Brain microvascular endothelial cell (primary cell): ENCODE measurements at places on chromosomes 1 and 21.

DNA sequence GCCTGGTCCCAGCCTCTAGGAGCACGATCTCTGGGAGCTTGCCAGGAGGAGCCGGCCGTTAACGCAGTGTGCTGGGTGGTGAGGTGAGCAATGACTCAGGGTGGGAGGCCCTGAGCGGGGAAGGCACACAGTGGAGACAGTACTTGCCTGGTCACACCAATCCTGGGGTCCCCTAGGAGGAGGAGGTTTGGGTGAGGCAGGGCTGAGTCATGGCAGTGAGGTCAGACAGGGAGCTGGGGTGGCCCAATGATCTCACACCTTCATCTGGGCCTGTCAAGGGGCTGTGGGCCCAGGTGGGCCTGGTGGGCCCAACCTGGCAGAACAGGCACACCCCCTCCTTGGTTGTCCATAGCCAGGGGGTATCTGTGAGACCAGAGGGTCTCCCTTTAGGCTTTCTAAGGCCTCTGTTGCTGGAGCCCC, 8.6 kb upstream of the EDN2 start:
- peak; percentile 91 for DNase-seq

GRCh38 chr1:33343539-33343938, 22.6 kb upstream of the A3GALT2 start:
- DNase-seq = peak; percentile 47

DNA sequence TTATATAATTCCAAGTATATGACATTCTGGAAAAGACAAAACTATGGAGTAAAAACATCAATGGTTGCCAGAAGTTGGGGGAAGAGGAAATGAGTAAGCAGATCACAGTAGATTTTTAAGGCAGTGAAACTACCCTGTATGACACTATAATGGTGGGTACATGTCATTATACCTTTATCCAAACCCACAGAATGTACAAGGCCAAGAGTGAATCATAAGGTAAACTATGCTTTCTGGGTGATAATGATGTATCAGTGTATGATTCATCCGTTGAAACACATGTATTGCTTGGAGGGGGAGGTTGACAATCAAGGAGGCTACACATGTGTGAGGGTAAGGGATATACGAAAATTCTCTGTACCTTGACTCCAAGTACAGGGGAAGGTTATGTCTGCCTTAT, 862.7 kb downstream of the PLA2G4A start:
- DNase-seq = peak; percentile 67

GRCh38 chr1:197438010-197438790, 170.1 kb downstream of the CRB1 start:
- DNase-seq = no peak

GRCh38 chr1:199741586-199741985, 285.9 kb upstream of the NR5A2 start:
- DNase-seq = no peak

GRCh38 chr1:243459059-243459458, 203.2 kb downstream of the SDCCAG8 start:
- DNase-seq = no peak

GRCh38 chr1:74811436-74812179, 78.7 kb downstream of the TYW3 start:
- DNase-seq = no peak

GRCh38 chr1:157785248-157785647, 8.3 kb upstream of the FCRL2 start:
- DNase-seq = no peak

- DNase-seq = peak; percentile 99
These were observed at the start of gene USP16 for GRCh38 chr21:29024474-29025327. TSS of gene USP16 (plus strand) at chr21:29024668. CDS start at chr21:29027914, 3,246 bp downstream.

GRCh38 chr1:183114441-183114840, 71.6 kb upstream of the LAMC2 start:
- no peak for DNase-seq

GRCh38 chr21:20999659-21000058, 1.4 kb downstream of the NCAM2 start:
- DNase-seq = peak; percentile 27

GRCh38 chr1:43492826-43493225, 37.9 kb upstream of the PTPRF start:
- no peak for DNase-seq

GRCh38 chr1:52057255-52057654, 1.2 kb downstream of the BTF3L4 start:
- no peak for DNase-seq

- no peak for DNase-seq
These were observed 896 bp downstream of the LYSMD1 start for GRCh38 chr1:151164732-151165280.

DNA sequence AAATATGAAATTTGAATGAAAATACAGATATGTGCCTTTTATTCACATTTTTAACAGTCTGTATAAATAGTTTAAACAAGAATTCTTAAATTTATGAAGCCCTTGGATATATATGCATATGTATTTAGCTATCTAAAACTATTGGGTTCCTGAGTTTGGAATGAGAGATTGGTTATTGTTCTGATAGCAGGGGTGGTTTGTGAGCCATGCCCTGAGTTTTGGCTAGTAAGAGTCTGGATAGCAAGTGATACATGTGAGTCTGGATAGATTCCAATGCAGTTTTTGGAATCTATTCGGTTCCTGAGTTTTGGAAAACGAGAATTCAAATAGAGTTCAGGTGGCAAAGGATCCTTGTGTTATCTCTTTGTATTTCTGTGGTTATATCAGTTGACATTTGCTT, 2.8 kb downstream of the MAN1A2 start:
- no peak for DNase-seq

- DNase-seq = no peak
These were observed 8.7 kb upstream of the UMODL1 start for GRCh38 chr21:42062236-42063022.

DNA sequence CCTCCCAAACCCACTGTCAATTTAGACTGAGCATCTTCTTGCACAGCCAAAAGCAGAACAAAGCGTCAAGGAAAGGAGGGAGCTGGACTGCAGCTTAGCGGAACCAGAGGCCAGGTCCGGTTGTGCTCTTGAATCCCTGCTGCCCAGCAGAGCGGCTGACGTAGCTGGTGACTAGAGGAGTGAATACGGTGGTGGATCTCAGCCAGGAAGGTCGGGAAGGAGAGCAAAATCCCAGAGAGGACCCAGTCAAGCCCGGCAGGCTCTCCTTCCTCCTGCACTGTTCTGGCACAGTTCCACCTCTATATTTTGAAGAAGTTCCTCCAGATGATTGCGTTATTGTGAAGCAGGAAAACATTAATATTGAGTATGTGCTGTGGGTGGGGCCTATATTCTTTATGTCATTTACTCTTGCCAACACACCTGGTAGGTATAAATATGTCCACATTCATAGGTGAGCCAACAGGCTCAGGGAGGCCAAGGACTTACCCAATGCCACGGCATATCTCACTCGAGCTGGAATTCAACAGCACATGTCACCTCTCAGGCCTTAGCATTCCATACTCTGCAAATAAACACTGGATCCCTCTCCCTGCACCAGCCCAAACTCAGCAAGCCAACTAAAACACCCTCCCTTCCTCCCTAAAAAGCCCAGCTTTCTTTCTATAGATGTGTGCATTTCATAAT, 23.6 kb upstream of the ABCB10 start:
- no peak for DNase-seq

DNA sequence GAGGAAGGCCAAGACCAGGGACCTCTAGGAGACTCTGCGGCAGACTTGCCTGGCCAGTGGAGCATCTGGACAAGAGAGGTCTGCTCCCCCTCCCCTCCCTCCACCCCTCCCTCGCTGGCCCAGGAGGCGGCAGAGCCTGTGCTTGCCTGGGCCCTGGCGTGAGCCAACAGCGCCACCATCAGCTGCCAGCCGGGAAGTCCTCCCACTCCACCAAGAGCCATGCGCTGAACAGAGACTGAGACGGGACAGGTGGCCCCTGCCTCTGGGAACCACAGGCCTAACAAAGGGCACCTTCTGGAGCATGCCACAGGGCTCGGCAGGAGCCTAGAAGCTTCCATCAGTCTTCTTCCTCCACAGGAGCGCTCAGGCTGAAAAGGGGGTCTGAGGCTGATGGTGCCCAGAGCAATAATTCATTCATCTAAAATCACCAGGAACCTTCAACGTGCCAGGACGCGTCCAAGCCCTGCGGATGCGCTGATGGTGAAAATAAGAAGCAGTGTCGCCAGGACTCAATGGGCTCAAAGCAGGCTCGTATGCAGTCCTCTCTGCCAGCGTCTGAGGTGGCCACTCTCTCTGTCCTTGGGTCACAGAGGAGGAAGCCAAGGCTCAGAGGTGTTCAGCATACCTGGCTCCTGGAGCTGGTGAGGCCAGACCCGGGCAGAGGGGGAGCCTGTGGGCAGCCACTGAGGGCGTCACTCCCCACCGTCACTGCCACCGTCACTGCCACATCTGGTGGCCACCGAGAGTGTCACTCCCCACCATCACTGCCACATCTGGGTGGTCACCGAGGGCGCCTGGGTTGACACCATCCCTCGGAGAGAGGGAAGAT, 161.2 kb downstream of the NPHP4 start:
- no peak for DNase-seq

DNA sequence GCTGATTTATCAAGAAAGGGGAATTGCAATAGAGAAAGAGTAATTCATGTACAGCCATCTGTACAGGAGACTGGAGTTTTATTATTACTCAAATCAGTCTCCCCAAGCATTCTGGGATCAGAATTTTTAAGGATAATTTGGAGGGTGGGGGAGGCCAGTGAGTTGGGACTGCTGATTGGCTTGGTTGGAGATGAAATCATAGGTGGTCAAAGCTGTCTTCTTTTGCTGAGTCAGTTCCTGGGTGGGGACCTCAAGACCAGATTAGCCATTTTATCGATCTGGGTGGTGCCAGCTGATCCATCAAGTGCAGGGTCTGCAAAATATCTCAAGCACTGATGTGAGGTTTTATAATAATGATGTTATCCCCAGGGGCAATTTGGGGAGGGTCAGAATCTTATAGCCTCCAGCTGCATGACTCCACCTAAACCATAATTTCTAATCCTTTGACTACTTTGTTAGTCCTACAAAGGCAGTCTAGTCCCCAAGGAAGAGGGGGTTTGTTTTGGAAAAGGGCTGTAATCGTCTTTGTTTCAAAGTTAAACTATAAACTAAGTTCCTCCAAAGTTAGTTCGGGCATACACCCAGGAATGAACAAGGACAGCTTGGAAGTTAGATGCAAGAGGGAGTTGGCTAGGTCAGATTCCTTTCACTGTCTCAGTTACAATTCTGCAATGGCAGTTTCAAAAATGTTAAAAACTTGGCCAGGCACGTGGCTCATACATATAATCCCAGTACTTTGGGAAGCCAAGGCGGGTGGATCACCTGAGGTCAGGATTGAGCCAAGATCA, 16.9 kb upstream of the RAB3B start:
- no peak for DNase-seq

DNA sequence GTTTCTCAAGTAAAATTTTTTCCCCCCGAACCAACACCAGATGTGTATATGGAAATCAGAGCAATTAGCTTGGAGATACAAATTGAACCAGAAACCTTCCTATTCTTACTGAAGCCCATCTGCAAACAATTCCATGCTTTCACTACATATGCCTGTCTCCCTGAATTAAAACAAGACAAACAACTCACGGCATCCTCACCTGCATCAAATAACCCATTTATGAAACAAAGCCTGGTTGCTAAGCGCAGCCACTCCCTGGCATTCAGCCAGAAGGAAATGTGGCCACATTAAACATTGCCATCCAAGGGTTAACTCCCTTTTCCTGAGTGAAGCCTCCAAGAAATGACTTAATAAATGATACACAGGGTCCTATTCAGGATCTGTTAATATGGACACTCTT, 55.3 kb downstream of the APP start:
- DNase-seq = no peak

- no peak for DNase-seq
These were observed 1.2 kb downstream of the PSMG1 start for GRCh38 chr21:39182016-39182415.

- no peak for DNase-seq
These were observed 1341.7 kb downstream of the PLA2G4A start for GRCh38 chr1:188170411-188170810.

- no peak for DNase-seq
These were observed 17.6 kb downstream of the CTPS1 start for GRCh38 chr1:40997096-40997495.

DNA sequence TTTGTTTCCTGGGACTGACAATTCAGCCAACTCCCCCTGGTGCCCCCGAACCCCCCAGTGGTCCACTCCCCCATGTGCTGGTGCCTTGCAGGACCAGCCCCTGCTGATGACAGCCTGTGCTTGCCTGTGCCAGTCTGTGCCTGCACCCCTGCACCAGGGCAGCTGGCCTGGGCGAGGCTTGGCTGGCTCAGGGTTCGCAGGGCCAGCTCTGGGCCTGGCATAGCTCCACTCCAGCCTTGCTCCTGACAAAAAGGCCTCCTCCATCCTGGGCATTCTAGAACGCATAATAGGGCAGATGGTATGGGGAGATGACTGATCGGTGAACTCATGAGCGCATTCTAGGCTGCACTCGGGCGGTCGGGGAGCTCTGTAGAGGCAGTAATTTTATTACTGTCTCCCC, 5.4 kb downstream of the CNTN2 start:
- DNase-seq = no peak

- no peak for DNase-seq
These were observed 142.9 kb downstream of the FASLG start for GRCh38 chr1:172801771-172802322.

DNA sequence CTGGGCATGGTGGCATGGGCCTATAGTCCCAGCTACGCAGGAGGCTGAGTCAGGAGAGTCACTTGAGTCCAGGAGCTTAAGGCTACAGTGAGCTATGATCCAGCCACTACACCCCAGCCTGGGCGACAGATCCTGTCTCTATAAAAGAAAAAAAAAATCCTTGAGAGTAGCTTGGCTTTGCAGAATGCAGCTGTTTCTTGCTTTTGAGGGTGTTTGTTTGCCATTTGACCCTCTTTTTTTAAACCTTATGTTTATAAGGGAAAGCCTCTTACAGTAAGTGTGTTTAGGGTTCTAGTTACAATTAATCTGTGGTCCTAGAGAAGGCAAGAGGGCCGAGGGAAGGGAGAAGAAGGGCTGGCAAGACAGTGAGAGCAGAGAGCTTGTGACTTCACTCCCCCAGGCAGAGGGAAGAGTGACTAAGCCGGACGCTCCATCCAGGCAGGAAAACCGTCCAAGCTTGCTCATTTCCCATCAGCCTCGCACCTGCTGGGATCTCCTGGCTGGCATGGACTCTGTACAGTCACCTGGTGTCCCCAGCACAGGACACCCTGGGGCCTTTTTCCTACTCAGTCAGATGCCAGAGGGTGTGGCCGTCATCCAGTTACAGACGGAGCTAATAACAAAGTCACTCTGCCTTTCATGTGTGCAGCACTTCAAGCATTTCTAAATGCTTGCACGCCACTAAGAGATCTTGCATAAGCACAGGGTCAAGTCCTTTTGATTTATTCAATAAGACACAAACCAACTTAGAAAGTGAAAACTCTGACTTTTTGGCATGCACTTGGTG, 55.5 kb upstream of the PSEN2 start:
- DNase-seq = peak; percentile 43
